Activated CD4-positive, alpha-beta T cell treated with anti-CD3 and anti-CD28 coated beads, Interleukin-10, Interleukin-2, amounts not matched to agents 100 ng/mL and 50 ng/mL, durations not matched to agents 16 hours and 8 hours (primary cell): ENCODE measurements at places on chromosomes 4 and X.

DNA sequence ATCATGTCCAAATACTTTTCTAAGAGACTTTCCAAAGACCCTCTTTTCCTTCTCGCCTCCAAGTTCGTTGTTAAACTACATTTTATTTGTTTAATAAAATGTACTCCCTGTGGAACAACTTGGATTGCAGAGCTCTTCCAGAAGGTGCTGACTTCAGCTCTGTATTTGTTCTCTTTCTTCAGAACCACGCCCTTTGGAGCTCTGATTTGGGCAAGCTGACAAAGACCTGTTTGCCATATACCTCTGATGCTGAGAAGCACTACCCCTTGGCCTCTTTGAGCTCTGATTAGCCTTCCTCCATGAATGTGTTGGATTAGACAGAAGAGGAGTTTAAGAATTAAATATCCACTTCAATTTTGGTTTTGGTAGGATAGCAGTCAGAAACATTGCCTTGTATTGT lies 815.1 kb upstream of the POU3F4 start:
- no peak for DNase-seq

DNA sequence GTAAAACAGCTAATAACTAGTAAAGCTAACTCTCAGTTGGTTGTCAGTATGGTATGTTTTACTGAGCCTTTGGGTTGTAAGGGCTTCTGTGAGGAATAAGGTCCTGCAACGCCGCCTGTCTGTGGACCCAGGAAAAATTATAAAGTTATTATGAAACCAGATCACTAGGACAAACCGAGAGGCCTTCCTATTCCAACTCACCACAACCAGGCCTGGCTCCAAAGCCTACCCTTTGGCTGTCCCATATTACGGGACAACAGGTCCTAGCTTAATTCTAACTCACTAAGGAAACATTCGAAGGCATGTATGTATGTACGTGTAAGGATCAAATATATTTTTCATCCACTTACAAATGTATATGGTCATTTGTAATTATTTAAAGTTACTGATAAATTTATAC lies 1.4 kb downstream of the ANKRD17 start:
- DNase-seq: peak; percentile 77

DNA sequence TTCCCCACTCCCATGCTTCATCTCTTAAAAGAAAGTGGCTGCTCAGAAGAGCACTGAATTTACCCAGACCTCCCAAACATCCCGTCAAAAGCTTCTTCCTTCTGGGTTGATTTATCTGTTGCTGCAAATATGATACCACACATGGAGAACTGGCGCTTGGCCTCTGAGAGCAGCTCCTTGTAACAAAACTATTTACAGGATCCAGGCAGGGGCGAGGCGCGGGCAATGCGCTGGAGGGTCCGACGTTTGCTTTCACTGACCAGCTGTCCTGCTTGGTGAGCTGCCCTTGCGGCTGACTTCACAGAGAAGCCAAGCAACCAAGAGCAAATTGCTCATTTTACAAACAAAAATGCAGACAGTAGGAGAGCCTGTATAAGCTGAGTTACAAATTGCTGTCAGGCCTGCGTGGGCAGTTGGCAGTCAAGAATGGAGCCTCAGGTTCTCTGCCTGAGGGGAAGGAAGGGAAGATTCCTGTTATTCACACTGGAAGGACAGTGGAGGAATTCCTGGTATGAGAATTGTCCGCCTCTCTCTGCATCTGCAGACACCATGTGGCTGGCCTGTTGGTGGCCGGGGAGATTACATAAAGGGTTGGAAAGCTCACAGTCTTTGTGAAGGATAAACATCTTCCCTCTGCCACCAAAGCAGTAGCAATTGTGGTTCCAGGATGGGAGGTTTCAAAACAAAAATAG lies 192.2 kb upstream of the LEF1 start:
- DNase-seq: no peak

DNA sequence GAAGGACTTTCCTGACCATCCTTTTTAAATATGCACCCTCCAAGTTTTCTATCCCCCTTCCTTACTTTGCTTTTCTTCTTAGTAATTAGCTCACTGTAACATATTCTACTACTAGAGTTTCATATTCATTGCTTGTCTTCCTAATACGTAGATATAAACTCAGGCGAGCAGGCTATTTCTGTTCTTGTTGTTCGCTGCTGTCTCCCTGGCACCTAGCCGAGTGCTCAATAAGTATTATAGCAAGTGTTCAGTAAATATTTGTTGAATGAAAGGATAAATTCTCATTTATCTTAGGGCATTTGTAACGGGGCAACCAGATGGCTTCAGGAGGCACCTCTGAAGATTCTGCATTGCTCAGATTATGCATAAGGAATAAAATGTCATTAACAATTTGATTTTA lies 6.8 kb upstream of the RHOH start:
- no peak for DNase-seq

GRCh38 chr4:184536881-184537248 lies 62.5 kb upstream of the IRF2 start:
- no peak for DNase-seq

DNA sequence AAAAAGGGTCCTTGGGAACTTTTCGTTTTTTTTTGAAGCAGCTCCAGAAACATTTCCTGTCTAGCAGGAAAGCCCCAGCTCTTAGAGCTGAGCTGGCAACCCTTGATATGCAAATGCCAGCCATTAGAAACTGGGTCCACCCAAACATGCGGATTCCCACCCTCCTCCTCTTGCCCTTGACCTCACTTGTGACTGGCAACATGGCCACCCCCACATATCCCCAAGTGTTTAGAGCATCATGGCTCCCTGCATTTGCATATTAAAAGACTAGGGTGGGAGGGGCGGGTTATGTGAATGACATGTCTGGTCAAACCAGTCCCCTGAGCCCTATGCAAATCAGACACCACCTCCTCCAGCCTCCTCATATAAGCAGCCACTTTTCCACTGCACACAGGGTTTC lies 671.1 kb downstream of the FAT4 start:
- DNase-seq: no peak

- no peak for DNase-seq
Observed at GRCh38 chr4:6153874-6154273, 46.5 kb downstream of the JAKMIP1 start.

GRCh38 chr4:76504613-76505465 lies 69.8 kb downstream of the SHROOM3 start:
- peak; percentile 38 for DNase-seq

GRCh38 chrX:1086444-1087409 lies 125.7 kb downstream of the CRLF2 start:
- no peak for DNase-seq

DNA sequence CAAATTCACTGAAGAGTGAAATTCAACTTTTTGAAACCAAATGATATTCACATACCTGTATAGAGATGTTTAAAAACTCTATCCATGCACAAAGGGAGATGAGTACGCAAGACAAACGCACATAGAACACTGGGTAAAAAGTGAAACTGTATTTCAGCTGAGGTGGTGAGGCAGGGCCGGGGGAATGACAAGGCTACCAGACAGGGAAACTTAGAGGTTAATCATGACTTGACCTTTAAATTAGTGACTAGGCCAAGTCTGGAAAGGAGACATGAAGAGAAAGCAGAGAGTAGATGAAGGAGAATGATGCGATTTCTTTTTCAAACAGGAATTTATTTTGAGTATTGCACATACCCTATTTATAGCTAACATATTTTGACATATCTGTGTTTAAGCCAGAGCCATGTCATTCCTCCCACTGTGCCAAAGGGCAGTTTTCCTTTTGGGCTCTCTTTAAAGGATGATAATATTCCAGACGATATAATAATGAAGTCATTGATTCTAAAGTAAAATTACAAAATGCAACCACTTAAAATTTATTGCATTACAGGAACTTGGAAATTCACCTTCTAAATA lies 49.4 kb downstream of the ARHGEF6 start:
- no peak for DNase-seq
